Activated gamma-delta T cell (primary cell): ENCODE measurements at places on chromosomes 6 and 20.

- no peak for DNase-seq
Measured at GRCh38 chr6:127515234-127515793, 3.8 kb downstream of the MTCL3 start.

DNA sequence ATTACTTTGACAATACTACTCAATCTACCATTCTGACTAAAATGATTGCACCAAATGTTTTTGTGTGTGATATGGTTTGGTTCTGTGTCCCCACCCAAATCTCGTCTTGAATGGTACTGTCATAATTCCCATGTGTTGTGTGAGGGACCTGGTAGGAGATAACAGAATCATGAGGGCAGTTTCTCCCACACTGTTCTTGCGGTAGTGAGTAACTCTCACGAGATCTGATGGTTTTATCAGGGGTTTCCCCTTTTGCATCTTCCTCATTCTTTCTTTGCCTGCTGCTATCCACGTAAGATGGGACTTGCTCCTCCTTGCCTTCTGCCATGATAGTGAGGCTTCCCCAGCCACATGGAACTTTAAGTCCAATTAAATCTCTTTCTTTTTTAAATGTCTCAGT lies 20.8 kb downstream of the SYCP2 start:
- DNase-seq, result no peak

DNA sequence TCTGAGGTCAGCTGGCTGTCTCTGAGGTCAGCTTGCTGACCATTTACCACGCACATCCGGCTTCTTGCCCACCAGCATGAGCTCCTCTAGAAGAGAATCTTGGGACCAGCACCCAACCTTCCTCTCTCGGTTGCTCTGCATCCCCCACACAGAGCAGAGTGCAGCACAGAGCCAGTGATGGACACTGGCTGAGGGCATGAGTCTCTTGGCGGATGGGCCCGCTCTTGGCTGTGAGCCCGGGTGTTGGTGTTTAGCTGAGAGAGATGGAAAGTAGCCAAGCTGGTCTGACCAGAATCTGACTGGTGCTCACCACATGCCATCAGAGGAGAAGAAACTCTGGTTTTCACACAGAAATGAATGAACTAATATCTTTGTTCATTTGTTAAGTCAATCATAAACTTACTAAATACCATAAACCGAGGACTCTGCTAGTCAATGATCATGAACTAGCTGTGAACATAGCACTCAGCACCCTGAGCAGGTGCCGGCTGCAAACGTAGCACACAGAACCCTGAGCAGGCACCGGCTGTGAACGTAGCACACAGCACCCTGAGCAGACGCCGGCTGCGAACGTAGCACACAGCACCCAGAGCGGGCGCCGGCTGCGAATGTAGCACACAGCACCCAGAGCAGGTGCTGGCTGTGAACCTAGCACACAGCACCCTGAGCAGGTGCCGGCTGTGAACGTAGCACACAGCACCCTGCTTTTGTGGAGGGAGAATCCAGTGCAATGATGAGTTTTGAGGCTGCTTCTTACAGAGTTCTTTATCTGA lies 10.4 kb upstream of the THBS2 start:
- DNase-seq, result no peak

DNA sequence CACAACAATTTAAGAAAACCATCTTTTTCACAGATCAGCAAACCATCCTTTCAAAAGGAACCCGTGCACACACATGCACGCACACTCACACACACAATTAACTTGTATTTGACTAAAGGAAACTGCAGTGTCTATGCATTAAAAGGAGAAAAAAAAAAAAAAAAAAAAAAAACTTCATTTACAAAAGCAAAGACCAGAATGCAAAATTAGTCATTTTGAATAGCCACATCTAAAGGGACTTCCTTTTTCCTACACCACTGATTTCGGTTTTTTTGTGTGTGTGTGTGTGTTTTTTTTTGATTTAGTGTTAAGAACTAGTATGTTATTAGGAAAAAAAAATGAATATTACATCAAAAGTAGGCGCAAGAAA lies 6.3 kb downstream of the ZMYND8 start:
- no peak for DNase-seq

DNA sequence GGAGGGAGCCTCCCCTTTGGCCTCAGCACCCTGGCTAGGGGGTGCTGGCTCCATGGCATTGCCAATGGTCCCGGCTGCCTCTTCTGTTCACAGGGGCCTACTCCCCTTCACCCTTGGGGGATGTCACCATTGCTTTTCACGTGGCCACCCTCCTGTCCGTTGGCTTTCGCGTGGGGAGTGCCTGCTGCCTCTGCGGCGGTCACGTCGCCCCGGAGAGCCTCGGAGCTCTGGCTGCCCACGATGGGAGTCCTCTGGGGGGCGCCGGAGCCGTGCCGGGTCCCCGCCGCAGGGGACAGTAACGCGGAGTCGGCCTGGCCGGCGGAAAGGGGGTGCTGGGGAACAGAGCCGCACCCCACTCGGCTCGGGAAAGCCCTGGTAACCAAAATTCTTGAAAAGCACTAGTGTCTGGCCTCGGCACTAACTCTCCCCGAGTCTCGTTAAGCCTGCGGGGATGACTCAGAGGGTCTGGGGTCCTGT lies 661 bp upstream of the HEBP2 start:
- peak; percentile 21 for DNase-seq

DNA sequence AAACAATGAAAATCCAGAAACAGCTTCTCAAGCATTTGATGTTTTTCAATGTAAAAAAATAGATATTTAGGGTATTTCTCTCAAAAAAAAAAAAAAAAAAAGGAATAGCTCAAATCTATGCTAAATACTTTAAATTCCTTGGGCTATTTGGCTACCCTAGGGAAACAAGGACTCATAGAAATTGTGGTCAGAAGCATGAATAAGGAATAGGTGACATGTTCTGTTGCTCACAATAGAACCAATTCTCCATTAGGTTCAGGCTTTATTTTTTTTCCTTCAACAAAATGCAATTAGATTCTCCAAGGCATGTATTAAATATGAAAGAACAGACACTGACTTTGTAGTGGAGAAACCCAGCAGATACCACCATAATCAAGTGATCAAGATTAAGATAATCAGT lies 904.3 kb upstream of the FLRT3 start:
- no peak for DNase-seq

GRCh38 chr6:109362102-109362884 lies 20.0 kb downstream of the CD164 start:
- DNase-seq, result no peak

DNA sequence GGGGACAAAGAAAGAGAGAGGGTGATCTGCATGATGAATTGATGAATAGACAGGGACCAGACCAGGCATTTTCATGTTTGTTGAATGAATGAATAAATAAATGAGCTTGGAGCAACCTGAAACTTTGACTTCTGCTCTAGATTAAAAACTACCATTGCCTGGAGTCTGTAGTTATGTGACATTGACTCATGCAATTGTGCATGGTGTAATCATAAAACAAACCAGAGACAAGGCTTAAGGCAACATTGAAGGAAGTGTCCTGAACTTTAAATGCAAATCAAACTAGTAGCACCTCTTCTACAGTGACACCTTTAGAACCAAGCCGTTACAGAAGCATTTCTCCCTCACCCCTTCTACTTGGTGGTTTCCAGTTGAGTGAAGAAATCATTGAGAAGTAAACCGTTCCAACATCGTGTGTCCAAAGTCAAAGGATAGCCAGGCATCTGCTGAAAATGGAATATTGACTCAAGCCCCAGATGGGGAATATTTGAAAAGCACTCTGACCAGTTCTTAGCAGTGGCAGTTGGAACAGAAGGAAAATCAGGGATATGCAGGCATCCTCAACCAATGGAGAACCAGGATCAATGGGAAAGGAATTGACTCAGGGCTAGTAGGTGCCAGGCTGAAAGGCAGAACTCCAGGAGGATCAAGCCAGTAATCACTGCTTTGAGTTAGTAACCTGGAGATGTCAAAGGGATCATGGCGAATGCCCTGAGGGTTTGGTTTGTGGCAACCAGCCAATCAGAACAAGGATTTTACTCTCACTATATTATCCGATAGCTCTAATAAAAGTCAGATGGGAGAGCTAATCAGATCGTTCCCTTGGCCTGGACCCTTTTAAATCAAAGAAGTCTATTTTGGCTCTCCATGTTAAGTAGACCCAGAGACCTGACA lies 171.2 kb upstream of the TSHZ2 start:
- no peak for DNase-seq

DNA sequence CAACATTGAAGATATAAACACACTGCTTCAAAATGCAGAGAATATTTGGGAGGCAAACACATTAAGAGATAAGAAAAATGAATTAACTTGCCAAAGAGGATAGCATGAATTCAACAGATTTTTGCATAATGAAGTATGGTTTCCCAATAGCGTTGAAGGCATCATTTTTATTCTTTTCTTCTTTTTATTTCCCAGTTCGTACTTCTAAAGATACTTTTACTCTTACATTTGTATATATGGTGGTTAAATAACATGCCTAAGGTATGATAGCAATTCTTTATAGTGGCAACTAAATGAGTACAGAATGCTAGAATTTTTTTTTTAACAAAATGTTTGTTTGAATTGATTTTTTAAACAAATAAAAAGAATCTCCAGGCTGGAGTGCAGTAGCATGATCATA lies 473.4 kb upstream of the MARCKS start:
- no peak for DNase-seq

GRCh38 chr6:64081453-64081852 lies 445.9 kb downstream of the PHF3 start:
- no peak for DNase-seq

DNA sequence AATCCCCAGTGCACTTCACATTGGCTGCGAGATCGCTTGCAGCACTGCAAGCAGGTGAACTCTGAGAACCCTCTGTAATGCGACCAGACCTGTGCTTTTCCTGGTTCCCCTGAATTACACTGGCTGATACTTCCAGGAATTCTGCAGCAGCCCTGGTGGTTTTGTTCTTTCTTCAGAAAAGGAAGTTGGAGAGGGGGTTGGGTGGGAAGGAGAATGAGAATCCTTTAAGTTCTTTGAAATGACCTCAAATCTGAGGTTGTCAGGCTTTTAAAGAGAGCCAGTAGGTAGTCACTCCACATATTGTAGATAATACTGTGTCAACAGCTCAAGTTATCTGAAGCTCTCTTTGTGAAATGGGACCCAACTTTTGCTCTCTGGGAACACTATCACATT lies 62.4 kb downstream of the GCNT2 start:
- DNase-seq, result no peak

GRCh38 chr6:164926686-164927085 lies 382.7 kb downstream of the C6orf118 start:
- no peak for DNase-seq

- DNase-seq, result no peak
Measured at GRCh38 chr6:25844518-25844917, 12.7 kb upstream of the SLC17A1 start.

- DNase-seq, result no peak
Measured at GRCh38 chr6:23446469-23446967, 679.5 kb upstream of the NRSN1 start.

DNA sequence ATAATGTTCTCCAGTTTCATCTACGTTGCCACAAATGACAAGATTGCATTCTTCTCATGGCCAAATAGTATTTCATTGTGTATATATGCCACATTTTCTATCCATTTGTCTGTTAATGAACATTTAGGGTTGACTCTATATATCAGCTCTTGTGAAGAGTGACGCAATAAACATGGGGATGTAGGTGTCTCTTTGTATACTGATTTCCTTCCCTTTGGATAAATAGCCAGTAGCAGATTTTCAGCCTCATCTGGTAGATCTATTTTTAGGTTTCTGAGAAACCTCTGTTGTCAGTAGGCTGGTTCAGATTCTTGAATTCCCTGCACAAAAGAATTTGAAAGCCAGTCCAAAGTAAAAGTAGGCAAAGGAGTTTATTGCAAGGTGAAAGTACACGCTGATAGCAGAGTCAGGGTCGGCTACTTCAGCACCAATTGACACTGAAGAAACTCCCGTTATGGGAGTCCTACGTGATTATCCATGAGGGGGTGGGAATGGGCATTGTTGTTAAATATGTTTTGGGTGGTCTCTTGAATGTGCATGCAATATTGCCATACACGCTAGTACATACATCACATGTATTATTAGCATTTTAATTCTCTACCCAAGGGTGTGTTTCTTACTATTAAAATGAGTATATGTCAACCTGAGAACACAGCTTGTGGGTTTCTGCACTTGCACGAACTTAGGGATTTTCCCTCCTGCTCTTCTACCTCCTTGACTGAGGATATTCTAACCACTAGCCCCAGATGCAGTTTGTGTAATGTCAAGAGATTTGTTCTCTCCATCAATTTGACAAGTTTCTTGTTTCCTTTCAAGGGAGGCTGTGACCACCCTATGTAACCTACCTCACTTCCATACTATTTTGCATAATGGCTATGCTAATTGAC lies 14.4 kb upstream of the SLC17A2 start:
- DNase-seq, result no peak

DNA sequence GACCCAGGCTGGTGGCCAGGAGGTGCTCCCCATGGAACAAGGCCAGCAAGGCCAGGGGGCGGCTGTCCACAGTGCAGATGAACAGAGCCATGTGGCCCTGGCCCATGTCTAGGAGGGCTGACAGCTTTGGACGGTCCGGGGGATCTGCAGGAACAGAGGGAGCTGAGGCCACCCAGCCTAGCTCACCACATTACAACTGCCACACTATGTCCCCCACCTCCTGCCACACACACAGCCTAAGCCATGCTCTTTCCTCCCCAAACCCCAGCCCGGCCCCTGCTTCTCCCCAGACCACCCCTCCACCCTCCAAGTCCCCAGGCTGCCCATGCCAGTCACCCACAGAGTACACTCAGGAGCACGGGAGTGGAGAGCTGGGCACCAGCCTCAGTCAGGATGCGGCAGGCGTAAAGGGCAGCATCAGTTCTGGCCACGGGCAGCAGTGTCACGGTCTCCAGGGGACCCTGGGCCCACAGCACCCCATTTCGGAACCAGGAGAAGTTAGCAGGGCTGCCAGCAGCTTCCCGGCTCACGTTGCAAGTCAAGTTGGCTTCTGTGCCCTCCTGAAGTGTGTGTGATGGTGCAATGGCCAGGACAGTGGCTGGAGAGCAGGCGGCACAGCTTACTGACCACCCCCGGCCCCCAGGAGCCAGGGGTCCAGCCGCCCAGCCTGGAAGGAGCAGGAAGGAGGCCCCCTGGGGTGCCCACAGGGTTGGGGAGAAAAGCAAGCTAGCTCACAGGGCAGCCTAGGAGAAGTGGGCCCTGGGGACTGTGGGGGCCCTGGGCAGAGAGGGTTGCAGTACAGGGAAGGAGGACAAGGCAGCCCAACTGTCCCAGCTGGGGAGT lies 15.2 kb upstream of the ADAM33 start:
- no peak for DNase-seq

DNA sequence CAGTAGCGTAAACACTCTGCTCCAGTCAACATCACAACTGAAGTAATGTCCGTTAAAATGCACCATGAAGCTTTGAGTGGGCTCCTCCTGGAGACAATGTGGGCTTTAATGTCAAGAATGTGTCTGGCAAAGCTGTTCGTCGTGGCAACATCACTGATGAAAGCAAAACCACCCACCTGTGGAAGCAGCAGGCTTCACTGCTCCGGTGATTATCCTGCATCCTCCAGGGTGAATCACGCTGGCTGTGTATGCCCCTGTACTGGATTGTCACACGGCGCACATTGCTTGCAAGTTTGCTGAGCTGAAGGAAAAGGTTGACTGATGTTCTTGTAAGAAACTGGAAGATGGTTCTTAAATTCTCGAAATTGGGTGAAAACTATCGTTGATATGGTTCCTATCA lies 128.5 kb downstream of the MOXD1 start:
- DNase-seq, result no peak

GRCh38 chr20:63090052-63090451 lies 83.3 kb upstream of the BHLHE23 start:
- no peak for DNase-seq

- DNase-seq, result no peak
Measured at GRCh38 chr20:57473246-57474048, 51.5 kb downstream of the CTCFL start.
